ENCODE measurements at places on chromosomes 6 and 20. TPM values are rescaled to one million over a fixed set of nuclear protein-coding genes. Genes with fewer than 3 reads are reported as not detected.

Gene SLA2
- polyA plus RNA-seq = not detected

Gene ECT2L
- polyA plus RNA-seq = not detected

Gene ADGB
- not detected for polyA plus RNA-seq

Gene COL11A2
- polyA plus RNA-seq = 0.38 TPM

Gene CLVS2
- 0.02 TPM for polyA plus RNA-seq

Gene MROH8
- 1.3 TPM for polyA plus RNA-seq

Gene OR2H2
- not detected for polyA plus RNA-seq

Gene DDRGK1
- polyA plus RNA-seq = 33.1 TPM

Gene SLC44A4
- polyA plus RNA-seq = 0.14 TPM

Gene SLC22A3
- not detected for polyA plus RNA-seq

Gene STX11
- polyA plus RNA-seq = 0.68 TPM

Gene C6orf47
- 9.0 TPM for polyA plus RNA-seq

DNA sequence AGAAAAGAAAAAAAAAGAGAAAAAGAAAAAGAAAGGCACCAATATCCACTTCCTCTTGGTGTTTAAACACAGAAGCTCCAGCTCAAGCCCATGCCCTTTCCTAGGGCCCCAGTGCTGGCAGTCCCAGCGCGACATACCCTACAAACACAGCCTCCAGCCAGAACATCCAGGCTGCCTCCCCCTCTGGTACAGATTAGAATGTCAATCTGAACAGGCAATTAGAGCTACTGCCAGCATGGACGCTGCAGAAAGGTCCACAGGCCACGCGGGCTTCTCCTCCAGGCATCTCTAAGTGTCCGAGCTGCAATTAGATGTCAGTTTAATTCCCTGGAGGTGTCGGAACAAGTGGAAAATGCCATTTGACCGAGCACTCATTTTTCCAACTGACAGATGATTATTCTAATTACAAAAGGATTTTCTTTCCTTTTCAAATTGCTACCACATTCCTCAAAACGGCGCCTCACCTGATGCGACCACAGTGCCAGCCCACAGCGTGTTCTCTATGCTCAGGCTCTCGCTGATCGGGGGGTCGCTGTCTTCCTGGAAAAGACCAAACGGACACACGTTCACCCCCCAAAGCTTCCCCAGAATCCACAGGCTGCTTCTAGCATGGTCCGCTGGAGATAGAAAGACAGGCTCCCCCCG, 79.5 kb downstream of the ATP9A start:
- H3K4me1 ChIP-seq = peaks cover 2% of the 10 kb centered on the region
- H3K36me3 ChIP-seq = peaks cover 16% of the 10 kb centered on the region
- DNase-seq = no peak

- H3K36me3 ChIP-seq = no peaks in the 10 kb centered on the region
- no peak for DNase-seq
- H3K4me1 ChIP-seq = no peaks in the 10 kb centered on the region
- H3K27me3 ChIP-seq = peaks cover 43% of the 10 kb centered on the region
- no peak overlapping the region for H3K27ac ChIP-seq
Observed at GRCh38 chr6:31305703-31306219, 33.9 kb upstream of the HLA-C start.

- no peak overlapping the region for H3K27ac ChIP-seq
- DNase-seq = no peak
- H3K27me3 ChIP-seq = peaks cover 29% of the 10 kb centered on the region
- H3K4me1 ChIP-seq = no peaks in the 10 kb centered on the region
- H3K4me3 ChIP-seq = no peak overlapping the region
- no peaks in the 10 kb centered on the region for H3K36me3 ChIP-seq
Observed at GRCh38 chr6:4102687-4103244, 23.8 kb upstream of the FAM217A start.

DNA sequence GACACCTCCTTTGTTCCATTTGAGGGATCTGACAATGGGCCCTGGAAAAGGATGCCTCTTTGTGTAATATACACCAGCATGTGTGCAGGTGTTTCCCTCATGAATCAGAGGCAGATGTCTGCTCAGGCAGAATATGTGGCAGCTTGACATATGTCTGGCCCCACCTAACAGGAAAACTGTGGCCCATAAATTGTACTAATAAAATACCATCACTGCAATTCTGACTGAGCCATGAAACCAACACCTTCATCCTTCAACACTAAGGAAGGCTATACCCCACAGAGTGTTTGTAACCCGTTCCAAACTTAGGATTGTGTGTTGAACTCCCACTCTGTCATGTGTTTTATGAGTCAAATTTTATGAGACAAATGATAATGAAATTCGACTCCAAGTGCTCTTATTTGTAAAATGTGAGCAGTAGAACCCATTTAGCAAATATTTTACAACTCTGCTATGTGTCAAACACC, 22.7 kb downstream of the LAMA4 start:
- H3K27ac ChIP-seq = peak overlapping the region; percentile 56
- H3K4me1 ChIP-seq = peaks cover 15% of the 10 kb centered on the region
- DNase-seq = peak; percentile 49

DNA sequence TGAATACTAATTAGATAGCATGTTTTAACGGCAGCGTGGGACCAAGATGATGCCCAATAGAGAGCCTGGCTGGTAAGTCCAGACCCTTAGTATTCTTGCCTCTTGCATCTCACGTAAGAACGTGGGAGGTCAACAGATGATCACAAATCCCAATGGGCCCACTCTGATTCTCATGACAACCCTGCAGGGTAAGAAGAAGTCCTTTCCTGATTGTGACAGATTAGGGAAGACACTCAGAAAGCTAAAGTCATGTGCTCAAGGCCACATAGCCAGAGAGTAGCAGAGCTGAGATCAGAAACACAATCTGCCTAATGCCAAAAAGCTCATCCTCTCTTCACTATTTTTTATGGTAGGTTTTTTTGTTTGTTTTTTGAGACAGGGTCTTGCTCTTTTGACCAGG, 103.8 kb downstream of the RALGAPA2 start:
- H3K27me3 ChIP-seq = no peaks in the 10 kb centered on the region
- H3K27ac ChIP-seq = no peak overlapping the region
- no peaks in the 10 kb centered on the region for H3K4me1 ChIP-seq
- H3K4me3 ChIP-seq = no peak overlapping the region
- no peak for DNase-seq

- H3K27me3 ChIP-seq = no peaks in the 10 kb centered on the region
- no peak for DNase-seq
- no peak overlapping the region for H3K27ac ChIP-seq
- no peaks in the 10 kb centered on the region for H3K4me1 ChIP-seq
Observed at GRCh38 chr20:20732641-20733040, 20.2 kb upstream of the RALGAPA2 start.

DNA sequence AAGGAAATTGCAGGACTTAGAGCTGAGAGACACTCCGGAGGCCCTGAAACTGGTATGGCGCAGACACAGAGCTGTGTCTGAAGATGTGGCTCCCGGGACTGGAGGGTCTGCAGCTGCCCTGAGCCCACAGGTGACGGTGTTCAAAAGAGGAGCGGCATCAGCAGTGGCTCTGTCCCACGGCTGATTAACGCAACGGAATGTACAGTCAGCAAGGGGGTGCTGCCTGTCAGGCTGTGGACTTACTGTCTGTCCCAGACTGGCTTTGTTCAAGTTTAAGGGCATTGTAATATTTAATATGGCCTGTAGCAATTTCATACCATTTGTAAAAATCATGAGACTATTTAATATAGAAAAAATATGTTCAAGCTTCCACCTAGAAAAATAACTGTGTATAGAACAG, 228.0 kb upstream of the TAB2 start:
- DNase-seq = no peak
- H3K27ac ChIP-seq = no peak overlapping the region
- H3K27me3 ChIP-seq = peaks cover 24% of the 10 kb centered on the region
- H3K4me1 ChIP-seq = peaks cover 7% of the 10 kb centered on the region
- H3K4me3 ChIP-seq = no peak overlapping the region

DNA sequence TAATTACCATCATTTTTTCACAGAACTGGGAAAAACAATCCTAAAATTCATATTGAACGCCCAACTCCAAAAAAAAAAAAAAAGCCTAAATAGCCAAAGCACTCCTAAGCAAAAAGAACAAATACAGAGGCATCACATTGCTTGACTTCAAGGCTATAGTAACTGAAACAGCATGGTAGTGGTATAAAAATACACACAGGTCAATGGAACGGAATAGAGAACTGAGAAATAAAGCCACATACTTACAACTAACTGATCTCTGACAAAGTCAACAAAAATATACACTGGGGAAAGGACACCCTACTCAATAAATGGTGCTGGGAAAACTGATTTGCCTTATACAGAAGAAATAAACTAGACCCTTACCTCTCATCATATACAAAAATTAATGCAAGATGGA, 89.6 kb downstream of the MRAP2 start:
- H3K27ac ChIP-seq = no peak overlapping the region
- H3K36me3 ChIP-seq = no peaks in the 10 kb centered on the region

- H3K4me3 ChIP-seq = no peak overlapping the region
- H3K27ac ChIP-seq = no peak overlapping the region
- no peaks in the 10 kb centered on the region for H3K27me3 ChIP-seq
- no peaks in the 10 kb centered on the region for H3K36me3 ChIP-seq
Observed at GRCh38 chr20:37102571-37102970, 6.8 kb upstream of the RBL1 start.

DNA sequence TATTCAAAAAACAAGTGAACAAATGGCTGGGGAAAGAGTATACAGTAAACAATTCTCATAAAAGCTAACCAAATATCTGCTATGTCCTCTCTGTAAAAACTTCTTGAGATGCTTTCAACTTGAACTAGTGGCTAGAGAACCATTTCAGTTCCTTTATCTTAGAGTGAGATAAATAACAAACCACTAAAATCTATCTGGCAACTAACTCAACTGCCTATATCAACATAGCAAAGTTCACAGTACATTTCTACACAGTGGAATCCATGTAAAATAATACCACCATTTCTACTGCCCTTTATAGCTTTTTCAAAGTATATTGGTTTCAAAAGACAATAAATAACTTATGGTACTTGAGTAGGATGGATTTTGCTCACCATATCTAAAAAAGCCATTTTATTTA, 95.1 kb downstream of the MMS22L start:
- H3K27ac ChIP-seq = no peak overlapping the region
- H3K27me3 ChIP-seq = no peaks in the 10 kb centered on the region
- no peaks in the 10 kb centered on the region for H3K36me3 ChIP-seq

DNA sequence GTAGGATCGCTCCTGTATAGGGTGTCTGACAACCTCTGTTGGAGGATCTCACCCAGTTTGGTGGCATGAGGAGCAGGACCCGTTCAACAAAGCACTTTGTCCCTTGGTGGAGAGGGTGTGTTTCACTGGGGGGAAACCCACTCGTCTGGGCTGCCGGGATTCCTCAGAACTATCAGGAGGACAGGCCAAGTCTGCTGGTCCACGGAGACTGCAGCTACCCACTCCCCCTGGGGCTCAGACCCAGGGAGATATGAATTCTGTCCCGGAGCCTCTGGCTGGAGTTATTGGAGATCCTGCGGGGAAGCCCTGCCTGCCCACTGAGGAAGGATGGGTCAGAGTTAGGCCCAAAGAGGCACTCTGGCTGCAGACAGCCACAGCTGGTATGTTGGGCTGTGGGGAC, 233.1 kb downstream of the PKHD1 start:
- no peaks in the 10 kb centered on the region for H3K27me3 ChIP-seq
- H3K36me3 ChIP-seq = no peaks in the 10 kb centered on the region
- no peaks in the 10 kb centered on the region for H3K4me1 ChIP-seq
- H3K27ac ChIP-seq = no peak overlapping the region
- H3K4me3 ChIP-seq = no peak overlapping the region

DNA sequence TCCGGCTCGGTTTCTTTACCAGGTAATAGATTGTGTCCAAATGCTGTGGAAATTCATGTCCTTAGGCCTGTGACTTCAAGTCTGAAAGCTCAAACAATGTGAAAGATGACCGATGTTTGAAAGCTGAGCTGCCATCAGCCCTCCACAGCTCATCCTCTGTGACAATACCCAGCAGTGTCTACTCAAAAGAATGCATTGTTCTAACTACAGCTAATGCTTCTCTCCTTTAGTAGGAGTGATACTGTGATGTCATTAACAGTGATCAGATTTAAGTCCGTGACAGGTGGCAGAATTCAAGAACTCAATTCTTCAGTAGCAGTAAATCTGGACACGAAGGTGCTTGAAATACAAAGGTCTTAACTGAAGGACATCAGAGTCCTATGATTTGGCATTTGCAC, 97.3 kb downstream of the RCAN2 start:
- no peaks in the 10 kb centered on the region for H3K4me1 ChIP-seq
- no peak overlapping the region for H3K27ac ChIP-seq
- DNase-seq = no peak
- H3K36me3 ChIP-seq = no peaks in the 10 kb centered on the region
- H3K4me3 ChIP-seq = no peak overlapping the region
- H3K27me3 ChIP-seq = no peaks in the 10 kb centered on the region

- peaks cover 2% of the 10 kb centered on the region for H3K27me3 ChIP-seq
- H3K27ac ChIP-seq = no peak overlapping the region
- no peak overlapping the region for H3K4me3 ChIP-seq
- H3K36me3 ChIP-seq = no peaks in the 10 kb centered on the region
Observed at GRCh38 chr6:163679753-163680152, 265.2 kb downstream of the QKI start.

GRCh38 chr6:162165479-162165878, 562.1 kb downstream of the PRKN start:
- H3K27me3 ChIP-seq = no peaks in the 10 kb centered on the region
- H3K27ac ChIP-seq = no peak overlapping the region
- H3K4me1 ChIP-seq = no peaks in the 10 kb centered on the region
- no peaks in the 10 kb centered on the region for H3K36me3 ChIP-seq
- DNase-seq = no peak

DNA sequence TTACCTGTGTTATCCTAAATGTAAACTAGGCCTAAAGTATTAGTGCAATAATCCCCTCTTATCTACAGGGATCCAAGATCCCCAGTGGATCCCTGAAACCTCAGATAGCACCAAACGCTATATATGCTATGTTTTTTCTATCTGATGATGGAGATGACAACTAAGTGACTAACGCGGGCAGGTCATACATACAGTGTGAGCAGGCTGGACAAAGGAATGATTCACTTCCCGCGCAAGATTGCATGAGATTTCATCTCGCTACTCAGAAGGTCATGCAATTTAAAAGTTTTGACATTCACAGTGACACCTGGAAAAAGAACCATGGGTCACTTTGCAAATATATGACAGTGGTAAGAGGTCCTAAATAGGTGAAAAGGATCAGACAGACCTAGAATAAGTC, 875.9 kb downstream of the HACE1 start:
- DNase-seq = no peak
- no peak overlapping the region for H3K4me3 ChIP-seq
- H3K36me3 ChIP-seq = no peaks in the 10 kb centered on the region
- no peaks in the 10 kb centered on the region for H3K27me3 ChIP-seq

DNA sequence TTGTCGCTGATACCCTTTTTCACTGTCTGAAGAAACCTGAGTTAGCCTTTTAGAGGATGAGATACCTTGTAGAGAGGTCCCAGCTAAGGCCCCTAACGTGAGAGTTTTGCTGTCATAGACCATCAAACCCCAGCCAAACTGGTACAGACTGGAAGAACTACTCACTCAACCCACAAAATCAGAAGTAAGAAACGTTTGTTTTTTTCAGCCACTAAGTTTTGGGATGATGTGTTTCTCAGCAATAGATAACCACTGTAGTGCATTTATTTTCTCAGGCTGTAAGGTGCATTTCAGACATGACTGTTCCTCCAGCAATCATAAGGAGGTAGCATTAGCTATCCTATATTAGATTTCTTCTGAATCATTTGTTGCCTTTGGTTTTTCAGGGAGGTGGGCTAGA, 407.3 kb upstream of the FLRT3 start:
- no peak overlapping the region for H3K27ac ChIP-seq
- no peaks in the 10 kb centered on the region for H3K36me3 ChIP-seq
- no peaks in the 10 kb centered on the region for H3K27me3 ChIP-seq
- H3K4me1 ChIP-seq = no peaks in the 10 kb centered on the region
- no peak for DNase-seq
- no peak overlapping the region for H3K4me3 ChIP-seq

All from IMR-90 (cell line).